ENCODE measurements at places on chromosomes 3 and 15. TPM values are rescaled to one million over a fixed set of nuclear protein-coding genes. Genes with fewer than 3 reads are reported as not detected.

Gene BFSP2
- not detected for total RNA-seq

DNA sequence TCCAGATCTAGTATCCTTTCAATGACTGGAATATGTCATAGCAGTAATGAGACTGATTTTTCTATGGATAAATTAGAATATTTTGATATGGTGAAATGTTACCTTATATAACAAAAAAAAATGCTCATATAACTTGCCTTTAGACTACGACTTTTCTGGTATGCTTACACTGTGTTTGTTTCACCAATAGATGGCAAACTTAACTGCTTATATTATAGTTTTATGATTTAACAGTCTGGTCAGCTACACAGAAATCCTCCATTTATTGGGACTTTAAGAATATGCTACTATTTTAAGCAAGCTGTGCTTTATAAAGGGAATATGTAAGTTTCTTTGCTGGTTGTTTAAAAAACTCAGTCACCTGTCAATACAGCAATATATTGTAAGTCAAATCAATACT is 205.6 kb downstream of the VGLL3 start:
- peak; percentile 53 for DNase-seq

DNA sequence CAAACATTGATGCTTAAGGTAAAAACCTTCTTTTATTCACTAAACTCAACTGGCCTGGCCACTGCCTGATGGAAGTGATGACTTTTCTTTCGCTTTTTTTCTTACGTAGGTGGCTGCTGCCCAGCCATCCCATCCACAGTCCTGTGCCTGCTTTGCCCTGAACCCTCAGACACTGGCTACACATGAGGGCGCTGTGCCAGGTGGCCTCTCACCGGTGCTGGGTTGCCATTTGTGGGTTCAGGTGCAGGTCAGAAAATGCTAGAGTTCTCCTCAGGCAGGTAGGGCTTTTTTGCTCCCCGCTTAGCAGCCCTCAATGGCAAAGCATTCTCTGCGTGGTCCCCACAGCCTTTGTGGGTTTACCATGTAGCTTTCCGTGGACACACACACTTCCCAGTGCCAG is 88.3 kb upstream of the PRR23E start:
- DNase-seq = no peak

DNA sequence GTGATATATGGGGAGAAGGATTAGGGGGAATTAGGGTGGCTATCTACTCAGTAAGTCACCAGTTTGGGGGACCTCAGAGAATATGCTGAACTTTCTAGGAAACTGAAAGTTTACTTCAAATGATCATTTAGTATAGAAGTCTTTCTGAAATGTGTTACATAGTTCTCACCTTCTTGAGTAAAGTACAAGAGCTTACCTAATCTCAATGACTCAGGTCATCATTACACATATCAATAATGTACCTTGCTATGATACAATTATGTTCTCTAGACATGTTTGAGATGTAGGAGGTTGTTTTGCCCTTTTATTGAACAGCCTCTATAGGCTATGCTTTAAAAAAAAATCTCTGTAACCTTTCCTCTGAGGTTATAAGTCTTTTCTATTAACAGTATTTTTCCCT is 50.7 kb downstream of the TMEM41A start:
- DNase-seq = no peak

DNA sequence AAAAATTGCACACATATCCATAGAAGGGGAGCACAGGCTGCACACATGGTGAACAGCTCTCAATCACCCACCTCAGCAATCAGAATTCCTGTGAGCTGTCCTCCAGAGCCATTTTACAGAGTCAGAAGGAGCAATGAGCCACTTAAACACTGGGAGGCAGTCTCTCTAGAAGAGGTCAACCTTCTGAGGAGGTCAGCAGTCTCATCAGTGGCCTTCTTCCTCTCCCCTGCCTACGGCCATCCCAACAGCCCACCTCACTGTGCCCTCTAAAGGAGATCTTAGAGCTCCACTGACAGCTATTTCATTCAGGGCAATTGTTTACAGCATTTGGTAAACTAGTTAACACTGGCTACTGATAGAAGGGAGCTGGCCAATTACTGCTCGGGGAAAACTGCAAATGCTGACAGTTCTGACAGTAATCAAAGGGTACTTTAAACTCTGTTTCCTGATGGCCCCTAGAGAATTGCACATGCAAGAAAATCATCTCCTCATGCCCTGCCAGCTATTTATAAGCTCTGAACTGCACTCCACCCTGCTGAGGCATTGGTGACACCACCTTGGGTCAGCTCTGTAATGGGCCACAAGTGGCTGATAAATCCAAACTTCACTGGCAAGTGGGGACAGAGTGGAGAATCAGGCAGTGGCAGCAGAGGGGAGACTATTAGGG is 42.1 kb upstream of the TSPAN3 start:
- peak; percentile 75 for DNase-seq

DNA sequence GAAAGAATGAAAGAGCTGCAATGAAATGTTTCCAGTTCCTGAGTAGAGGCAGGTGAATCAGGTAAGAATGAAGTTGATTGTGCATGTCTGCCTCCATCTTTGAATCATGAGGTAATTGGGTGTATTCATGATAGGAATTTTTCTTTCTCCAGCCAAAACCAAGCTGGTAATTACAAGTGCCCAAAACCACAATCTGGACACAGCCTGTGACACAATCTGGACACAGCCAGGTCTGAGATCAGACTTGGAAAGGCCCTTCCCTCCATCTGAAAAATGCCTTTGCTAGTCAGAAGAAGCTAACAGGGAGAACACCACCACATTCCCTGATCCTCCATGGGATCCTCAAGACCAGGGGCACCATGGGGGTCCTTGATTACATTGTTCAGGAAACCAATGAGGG is 338.5 kb upstream of the THBS1 start:
- DNase-seq = peak; percentile 93

GRCh38 chr3:9238721-9239295 is 10.6 kb downstream of the SRGAP3 start:
- DNase-seq = peak; percentile 13

Data from myocyte (in vitro differentiated cells).